Fibroblast of the aortic adventitia (primary cell): ENCODE measurements at places on chromosomes 2 and 18.

DNA sequence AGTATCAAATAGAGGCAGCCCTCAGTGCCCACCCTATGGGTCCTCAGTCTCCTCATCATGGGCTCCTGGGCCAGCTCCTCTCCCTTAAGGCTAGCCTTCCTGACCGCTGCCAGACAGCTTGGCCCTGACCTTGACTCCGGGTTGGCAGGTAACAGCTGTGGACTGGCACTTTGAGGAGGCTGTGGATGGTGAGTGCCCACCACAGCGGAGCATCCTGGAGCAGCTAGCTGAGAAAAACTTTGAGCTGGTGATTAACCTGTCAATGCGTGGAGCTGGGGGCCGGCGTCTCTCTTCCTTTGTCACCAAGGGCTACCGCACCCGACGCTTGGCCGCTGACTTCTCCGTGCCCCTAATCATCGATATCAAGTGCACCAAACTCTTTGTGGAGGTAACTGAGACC, 19.0 kb downstream of the CAD start:
- DNase-seq: no peak

DNA sequence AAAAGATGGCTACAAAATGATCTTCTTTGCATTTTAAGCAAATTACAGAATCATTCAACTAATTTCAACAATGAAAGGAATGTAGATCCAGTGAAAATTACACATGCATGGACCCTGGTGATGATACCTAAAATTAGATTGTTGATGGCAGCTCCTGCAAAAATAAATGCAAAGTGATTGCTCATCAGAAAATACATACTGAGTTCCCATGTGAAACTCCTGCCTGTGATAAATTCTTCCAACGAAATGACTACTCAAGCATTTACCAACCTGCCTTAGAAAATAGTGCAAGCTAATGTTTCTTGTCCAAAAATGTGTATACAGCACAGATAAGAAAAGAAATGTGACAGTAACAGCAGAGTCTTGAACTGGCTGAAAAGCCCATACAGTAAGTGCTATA, 300.0 kb upstream of the REV1 start:
- no peak for DNase-seq

DNA sequence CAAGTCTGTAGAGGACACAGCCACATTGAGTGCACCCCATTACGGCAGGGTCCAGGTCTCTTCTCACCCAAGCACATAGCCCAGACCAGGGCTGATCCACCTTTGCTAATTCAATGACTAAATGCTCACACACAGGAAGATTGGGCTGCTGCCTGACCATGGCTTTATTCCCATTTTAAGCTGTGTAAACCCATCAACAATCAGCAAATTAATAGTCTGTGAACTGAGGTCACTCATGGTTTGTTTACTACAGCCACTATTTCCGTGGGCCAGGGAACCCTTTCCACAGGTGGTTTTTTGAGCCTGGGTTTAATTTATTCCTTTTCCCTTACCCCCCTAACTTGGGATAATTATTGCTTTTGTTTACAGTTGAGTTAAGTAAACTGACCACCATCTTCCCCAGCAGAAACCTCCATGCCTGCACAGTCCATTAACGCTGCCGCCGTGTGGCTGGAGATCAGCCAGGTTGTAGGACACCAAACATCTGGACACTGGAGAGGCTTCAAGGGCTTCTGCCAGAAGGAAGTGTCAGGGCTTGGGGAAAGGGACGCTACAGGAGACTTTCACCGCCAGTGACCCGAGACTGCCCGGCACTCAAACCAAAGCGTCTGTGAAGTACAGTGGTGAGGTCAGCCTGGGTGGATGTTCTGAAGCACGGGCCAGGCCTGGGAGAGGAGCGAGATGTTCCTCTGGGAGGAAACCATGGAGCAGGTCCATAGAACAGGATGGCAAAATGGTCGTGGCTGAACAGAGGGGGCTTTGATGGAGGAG, 282.9 kb downstream of the DYSF start:
- DNase-seq: no peak

DNA sequence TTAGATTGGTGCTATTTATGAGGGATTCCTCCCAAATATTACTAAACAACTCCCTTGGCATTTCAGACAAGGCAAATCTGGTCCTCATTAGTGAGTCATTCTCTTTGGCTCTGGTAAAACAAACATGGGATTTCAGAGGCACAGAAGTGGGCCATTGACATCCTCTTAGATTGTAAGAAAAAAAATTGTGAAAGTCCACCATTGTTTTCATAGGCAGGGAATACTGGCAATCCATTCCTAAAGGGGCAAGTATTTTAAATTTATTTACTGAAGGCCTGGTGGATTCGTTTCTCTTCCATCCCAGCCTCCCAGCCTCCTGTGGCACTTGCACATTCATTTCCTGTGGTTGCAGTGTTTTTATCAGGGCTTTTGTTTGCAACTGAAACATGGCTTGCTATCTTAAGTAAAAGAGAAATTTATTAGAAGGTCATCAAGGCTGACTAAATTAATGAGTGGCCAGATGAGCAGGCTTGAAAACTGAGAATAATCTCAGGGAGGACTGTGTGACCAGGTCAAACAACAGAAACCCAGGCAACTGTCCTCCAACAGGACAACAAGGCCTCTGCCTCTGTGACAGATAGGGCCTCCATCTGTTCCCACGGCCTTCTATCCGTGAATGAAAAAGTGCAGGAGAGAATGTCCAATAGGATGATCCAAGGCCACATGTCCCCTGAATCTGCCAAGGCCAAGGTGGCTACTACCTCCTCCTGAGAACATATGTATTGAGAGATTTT, 23.1 kb upstream of the TNFAIP6 start:
- DNase-seq: peak; percentile 97
